Naive thymus-derived CD8-positive, alpha-beta T cell (primary cell): ENCODE measurements at places on chromosomes 4 and X. TPM values are rescaled to one million over a fixed set of nuclear protein-coding genes. Genes with fewer than 3 reads are reported as not detected.

Gene PASD1
- polyA plus RNA-seq, result not detected

GRCh38 chr4:118983831-118984230 is 95.2 kb downstream of the SYNPO2 start:
- DNase-seq, result no peak

DNA sequence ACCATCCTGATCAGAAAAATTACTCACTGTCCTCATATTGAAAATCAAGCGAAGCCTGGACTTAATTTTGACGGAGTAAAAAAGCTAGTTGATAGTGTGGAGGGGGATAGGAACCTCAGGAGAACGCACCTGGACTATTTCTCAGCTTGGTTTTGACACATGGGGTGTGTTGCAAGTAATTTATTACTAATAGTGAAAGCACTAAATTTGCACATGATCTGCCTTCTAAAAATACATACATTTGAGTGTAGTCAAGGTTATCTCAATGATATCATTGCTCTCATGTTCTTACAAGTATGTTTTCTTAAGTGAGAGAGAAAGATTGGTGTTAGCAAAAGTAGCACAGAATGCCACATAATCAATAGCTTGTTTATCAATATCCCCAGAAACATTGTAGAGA is 29.5 kb downstream of the LRIT3 start:
- DNase-seq, result no peak

DNA sequence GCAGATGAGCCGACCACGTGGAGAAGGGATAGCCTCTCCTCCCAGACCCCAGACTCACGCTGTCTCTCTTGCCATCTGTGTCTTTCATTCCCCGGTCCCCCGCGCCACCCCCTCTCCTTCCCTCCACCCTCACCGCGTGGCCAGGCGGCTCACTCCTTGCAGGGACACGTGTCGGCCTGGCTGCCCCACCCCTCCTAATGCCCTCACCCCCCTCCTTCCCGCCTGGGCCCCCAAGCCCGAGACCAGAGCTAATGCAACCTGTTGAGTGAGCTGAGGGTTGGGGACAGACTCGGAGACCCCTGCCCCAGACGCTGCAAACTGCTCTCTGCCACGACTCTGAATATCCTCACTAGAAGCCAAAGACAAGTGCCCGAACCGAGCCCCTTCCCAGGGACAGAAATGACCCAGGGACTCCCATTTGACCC is 1.8 kb downstream of the SLC38A5 start:
- DNase-seq, result no peak

- DNase-seq, result no peak
Measured at GRCh38 chr4:173252024-173252935, 81.9 kb downstream of the HMGB2 start.
